Left ventricle myocardium superior (tissue), 1 donor: ENCODE measurements at places on chromosomes 16 and 17. TPM values are rescaled to one million over a fixed set of nuclear protein-coding genes. Genes with fewer than 3 reads are reported as not detected.

DNA sequence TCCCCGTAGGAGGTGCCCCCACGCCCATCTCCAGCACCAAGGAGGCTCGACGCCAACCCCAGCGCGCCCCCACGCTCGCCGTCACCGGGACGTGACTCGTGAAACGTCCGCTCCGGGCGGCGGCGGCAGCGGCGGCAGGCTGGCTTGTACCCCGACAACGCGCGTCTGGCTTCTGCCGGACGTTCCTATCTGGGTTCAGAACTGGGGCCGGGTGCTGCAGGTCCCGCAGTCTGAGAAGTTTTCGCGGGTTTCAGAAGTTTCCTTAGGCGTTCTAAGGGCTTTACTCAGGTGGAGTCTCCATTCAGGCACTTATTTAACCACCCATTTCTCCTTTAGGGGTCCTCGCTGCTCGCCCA lies 672 bp upstream of the ALKBH5 start:
- DNase-seq = peak; percentile 94

GJC1 gene
- 18.6 TPM for total RNA-seq

TBX21 gene
- 0.40 TPM for total RNA-seq

GRIN2A gene
- total RNA-seq = 3.6 TPM

DNA sequence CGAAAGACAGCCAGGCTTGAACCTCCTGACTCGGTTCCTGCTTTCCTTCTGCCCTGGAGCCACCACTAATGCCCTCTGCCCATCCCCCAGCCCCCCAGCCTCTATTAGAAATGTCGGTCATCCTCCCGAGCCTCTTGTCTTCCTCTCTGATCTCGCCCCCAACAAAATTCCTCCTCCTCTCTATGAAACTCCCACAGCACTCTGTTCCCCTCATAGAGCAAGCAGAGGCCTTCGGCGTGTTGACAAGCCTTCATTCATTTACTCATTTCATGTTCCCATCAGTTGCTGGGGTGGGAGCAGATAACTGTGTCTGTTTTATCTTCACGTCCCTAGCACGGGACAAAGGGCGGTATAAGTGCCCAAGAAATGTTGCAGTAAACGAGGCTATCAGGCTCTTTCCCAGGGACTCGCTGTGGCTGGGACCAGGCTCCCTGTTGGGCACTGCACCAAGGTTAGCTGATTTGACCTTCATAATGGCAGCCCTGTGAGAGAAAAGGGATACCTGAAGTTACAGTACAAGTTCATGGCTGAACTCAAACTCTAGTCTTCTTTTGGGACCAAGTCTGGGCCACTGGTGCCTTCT lies 7.8 kb downstream of the FBXL19 start:
- DNase-seq = no peak

RPS15A gene
- 683 TPM for total RNA-seq

DNA sequence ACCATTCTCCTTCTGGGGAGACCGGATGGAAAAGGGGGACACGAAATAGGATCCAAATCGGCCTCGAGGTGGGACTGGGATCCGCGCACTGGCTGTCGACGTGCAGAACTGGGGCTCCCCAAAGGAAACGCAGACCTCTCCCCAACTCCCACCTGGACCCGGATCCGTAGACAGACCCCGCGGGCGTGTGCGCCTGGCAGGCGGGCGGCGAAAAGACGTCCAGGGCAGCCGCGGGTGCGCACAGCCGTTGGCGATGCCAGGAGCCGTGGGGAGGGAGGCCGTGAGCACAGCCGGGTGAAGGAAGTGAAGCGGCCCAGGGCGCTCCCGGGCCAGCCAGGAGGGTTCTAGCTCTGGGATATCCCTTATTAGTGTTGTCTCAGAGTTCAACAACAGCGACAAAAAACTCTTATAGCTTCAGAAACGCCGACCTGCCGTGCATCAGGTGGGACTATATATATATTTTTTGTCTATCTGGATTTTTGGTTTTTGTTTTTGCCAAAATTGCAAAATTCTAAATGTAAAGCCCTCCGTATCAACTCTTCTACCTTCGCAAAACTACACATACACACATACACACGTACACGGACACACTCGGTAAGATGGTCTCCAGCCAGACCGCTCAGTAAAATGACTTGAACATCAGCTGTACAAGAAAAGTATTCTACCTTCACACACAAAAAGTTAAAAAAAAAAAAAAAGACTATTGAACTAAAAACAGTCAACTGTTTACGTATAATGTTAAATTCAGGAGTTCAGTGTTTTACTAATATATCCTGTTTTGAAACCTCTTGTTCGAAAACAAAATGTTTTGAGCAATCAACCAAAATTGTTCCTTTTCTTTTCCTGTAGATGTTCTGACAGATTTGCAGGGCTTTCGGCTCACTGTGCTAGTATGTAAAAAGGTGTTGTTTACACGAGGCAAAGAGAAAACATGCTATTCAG lies 5.2 kb upstream of the AATF start:
- no peak for DNase-seq

PIGL gene
- total RNA-seq = 6.3 TPM

DNA sequence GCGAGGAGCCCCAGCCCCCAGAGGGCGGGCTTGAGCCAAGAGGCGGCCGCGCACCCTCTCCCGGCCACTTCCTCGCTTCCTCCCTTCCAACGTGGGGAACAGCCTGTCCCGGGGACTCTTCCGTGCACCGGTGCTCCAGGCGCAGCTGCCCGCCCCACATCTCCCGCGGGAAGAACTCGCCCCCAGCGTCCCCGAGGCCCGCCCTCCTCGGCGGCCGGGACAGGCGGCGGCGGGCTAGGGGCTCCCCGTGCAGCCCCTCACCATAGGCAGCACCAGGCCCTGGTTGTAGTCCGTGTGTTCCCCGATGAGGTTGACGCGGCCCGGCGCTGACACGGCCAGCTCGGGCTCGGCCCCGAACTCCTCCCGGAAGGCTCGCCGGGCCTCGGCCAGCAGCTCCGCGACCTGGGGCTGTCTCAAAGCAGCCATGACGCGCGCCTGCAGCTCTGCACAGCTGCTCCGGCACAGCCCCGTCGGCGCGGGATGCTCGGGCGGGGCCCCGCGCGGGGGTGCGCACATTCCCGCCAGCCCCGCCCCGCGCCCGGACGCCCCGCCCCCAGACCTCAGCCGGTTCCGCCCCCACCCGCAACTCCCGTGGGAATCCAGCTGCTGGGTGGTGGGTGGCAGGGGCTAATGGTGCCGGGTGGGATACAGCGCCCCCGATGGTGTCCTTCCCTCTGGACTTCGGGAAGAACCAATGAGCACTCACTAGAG lies at the start of gene GALK1:
Gene GALK1, minus strand, starts transcription at position 482 of the 711 bp plus-strand sequence. Its CDS starts 56 bp downstream, at position 426.
- peak; percentile 88 for DNase-seq

- DNase-seq = no peak
These were observed 7.7 kb upstream of the PECAM1 start for GRCh38 chr17:64398320-64398719.

GRCh38 chr16:12431561-12431960 lies 372.1 kb downstream of the CPPED1 start:
- no peak for DNase-seq
